Epithelial cell of umbilical artery (primary cell): ENCODE measurements at places on chromosomes 7 and 10. TPM values are rescaled to one million over a fixed set of nuclear protein-coding genes. Genes with fewer than 3 reads are reported as not detected.

The ACSM6 gene
- not detected in 2 replicates for total RNA-seq

The MYL7 gene
- not detected in 2 replicates for total RNA-seq

The FAM25A gene
- total RNA-seq, result not detected in 2 replicates

The C10orf71 gene
- total RNA-seq, result not detected in 2 replicates

The MYO3A gene
- total RNA-seq, result not detected in 2 replicates

The UBTD1 gene
- 30.9 and 50.0 TPM in 2 replicates for total RNA-seq

The KIAA1217 gene
- 1.1 and 2.6 TPM in 2 replicates for total RNA-seq

The STOX1 gene
- 0.30 and 0.32 TPM in 2 replicates for total RNA-seq

The C10orf95 gene
- not detected in 2 replicates for total RNA-seq

The NACAD gene
- total RNA-seq, result under 0.01 and 0.32 TPM in 2 replicates

The FIS1 gene
- 336 and 410 TPM in 2 replicates for total RNA-seq

The FLNC gene
- total RNA-seq, result 66.6 and 74.8 TPM in 2 replicates

The MGAM2 gene
- total RNA-seq, result not detected in 2 replicates

The PLAC9 gene
- 2.9 and 4.9 TPM in 2 replicates for total RNA-seq

The DNAJC2 gene
- total RNA-seq, result 26.1 and 31.5 TPM in 2 replicates

The GALNT17 gene
- total RNA-seq, result not detected in 2 replicates

The MMD2 gene
- total RNA-seq, result not detected in 2 replicates

The PTEN gene
- 83.5 and 84.5 TPM in 2 replicates for total RNA-seq

The FOXI2 gene
- not detected in 2 replicates for total RNA-seq

The PTPRE gene
- 57.8 and 117 TPM in 2 replicates for total RNA-seq

The ELN gene
- 0.30 TPM in 1 of 2 replicates, not detected in the other for total RNA-seq

The ITPRID1 gene
- total RNA-seq, result not detected in 2 replicates

The JAKMIP3 gene
- under 0.01 TPM in 1 of 2 replicates, not detected in the other for total RNA-seq

The RAMP3 gene
- not detected in 2 replicates for total RNA-seq

The SAP25 gene
- not detected in 2 replicates for total RNA-seq

The RFC2 gene
- 24.4 and 36.3 TPM in 2 replicates for total RNA-seq

The GRM3 gene
- total RNA-seq, result not detected in 2 replicates

The TIMM23B gene
- 16.9 and 21.0 TPM in 2 replicates for total RNA-seq

The ATOH7 gene
- total RNA-seq, result 0.15 TPM in 1 of 2 replicates, not detected in the other

The RBP3 gene
- not detected in 2 replicates for total RNA-seq

The ADRA2A gene
- not detected in 2 replicates for total RNA-seq

The GPR26 gene
- total RNA-seq, result not detected in 2 replicates

The CELF2 gene
- total RNA-seq, result 4.5 and 5.5 TPM in 2 replicates

The SCIN gene
- 0.15 and 0.32 TPM in 2 replicates for total RNA-seq

The LIPK gene
- not detected in 2 replicates for total RNA-seq

The UPK3BL2 gene
- 0.65 and 1.1 TPM in 2 replicates for total RNA-seq

The POLR1F gene
- total RNA-seq, result 28.6 and 36.9 TPM in 2 replicates
